MM.1S (cell line): ENCODE measurements at places on chromosomes 4 and X.

- DNase-seq = no peak
Observed at GRCh38 chr4:84498935-84499623, at the start of gene NKX6-1. TSS of gene NKX6-1 (minus strand) at chr4:84499292. CDS start at chr4:84498228, 1,064 bp downstream.

GRCh38 chr4:112767386-112767785 is 130.4 kb downstream of the LARP7 start:
- DNase-seq = no peak

- no peak for DNase-seq
Observed at GRCh38 chr4:140581078-140581477, 12.3 kb upstream of the UCP1 start.

DNA sequence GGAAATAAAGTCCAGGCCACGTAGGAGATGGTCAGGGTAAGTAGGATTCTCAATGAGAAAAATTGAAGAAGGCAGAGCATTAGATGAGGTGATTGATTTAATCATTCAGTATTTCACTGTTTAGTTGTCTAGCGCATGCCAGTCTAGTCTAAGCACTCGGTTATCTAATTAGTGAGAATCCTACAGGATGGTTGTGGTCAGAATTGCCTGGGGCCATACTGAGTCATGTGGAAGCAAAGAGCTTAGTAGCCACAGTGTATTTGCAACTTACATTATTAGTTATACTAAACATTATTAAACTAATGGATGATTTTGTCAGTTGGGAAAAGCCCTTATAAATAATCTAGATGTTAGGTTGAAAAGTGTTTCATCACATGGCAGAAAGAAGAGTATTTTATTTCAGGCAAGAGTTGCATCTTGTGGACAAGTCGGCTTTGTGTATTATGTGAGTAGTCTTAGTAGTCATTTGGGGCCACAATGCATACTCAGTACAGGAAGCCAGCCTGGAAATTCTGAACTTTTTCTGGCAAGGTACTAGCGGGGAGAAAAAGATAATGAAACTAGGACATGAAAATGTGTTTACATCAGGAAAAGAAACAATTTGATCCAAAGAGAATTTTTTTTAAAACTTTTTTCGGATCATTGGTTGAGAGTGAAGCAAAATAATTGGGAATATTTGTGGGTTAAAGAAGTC is 31.9 kb downstream of the CPEB2 start:
- DNase-seq = no peak

DNA sequence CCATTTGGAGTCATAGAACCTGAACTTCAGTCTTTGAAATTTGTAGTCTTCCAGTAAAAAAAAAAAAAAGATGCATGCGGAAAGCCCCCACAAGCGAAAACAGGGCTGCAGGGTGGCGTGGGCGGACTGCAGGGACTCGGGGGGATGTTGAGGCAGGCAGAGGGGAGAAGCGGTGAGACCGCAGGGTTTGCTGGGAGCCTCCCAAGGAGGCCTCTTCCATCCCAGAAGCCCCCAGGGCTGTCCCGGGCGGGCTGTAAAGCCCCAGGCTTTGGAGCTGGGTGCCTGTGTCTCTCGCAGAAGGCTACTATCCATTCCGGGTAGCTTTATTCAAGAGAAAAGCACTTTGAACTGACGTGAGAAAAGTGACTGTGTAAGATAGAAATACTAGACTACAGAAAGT is 46.7 kb upstream of the TADA2B start:
- no peak for DNase-seq

DNA sequence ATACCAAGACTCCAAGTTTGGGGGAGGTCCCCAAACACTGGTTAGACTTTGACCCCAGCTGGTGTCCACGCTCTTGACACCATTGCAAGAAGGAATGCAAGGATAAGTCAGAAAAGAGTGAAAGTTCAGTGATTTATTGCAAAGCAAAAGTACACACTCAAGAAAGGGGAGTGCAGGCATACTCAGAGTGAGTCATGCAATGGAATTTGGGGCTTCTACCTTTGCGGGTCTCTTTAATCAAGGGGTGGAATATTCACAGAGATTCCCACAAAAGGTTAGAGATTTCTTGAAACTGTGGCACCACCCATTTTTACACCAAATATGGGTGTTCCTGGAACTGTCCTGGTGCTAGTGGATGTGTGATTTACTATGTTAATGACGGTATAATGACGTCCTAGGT is 5.2 kb upstream of the SMIM10L2A start:
- DNase-seq = no peak

GRCh38 chrX:39609941-39610340 is 487.8 kb downstream of the BCOR start:
- DNase-seq = no peak

DNA sequence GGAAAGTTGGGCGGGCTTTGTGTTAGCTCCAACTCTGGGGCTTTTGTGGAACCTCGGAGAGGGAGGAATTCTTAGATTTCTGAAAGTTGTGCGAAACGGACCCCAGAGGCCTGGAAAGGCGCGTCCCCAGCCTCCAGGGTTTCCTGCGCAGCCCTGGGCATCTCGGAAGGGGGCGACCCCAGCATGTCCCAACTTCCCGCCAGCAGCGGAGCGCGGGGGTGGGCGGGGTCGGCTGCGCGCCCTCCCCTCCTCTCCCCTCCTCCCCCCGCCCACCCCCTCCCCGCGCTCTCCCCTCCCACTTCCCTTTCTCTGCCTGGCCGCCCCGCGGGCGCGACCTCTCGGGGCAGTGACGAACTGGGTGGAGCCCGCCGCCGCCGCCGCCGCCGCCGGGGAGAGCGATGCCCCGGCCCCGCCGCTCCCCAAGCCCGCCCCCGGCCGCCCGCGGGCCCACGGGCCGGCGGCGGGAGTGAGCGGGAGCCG is 16.8 kb downstream of the PTTG2 start:
- peak; percentile 63 for DNase-seq

DNA sequence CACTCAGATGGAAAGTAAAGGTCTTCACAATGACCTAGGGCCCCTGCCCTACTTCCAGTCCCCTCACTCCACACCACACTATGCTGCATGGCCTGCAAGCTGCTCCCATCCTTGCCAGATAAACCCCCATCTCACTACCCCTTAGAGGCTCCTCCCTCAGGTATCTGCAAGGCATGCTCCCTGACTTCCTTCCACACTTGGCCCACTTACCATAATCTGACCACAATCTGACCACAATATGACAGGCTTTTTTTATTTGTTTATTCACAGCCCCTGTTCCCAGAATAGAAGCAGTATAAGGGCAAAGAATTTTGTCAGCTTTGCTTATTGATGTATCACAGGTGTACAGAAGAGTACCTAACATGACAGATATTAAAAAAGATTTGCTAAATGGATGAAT is 124.7 kb downstream of the CAMK2D start:
- DNase-seq = peak; percentile 78

GRCh38 chrX:4936315-4936714 is 1222.9 kb upstream of the PRKX start:
- no peak for DNase-seq

DNA sequence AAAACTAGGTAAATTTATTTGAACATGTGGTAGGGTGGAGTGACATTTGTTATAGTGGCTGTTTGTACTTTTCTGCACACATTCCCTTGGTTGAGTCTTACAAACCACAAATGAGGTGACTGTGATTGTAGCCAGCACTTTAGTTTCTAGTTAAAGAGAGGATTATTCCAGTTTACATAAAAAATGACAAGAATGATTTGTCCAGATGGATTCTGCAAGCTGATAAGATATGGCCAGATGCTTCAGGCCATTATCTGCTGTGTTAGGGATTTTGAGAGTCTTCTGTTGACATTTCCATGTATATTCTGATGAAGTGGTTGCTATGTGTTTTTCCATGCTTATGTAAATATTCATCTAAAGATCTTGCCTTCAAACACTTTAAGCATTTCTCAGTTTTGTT is 31.0 kb upstream of the PDE5A start:
- no peak for DNase-seq

- DNase-seq = no peak
Observed at GRCh38 chr4:17723648-17724047, 57.8 kb downstream of the FAM184B start.

DNA sequence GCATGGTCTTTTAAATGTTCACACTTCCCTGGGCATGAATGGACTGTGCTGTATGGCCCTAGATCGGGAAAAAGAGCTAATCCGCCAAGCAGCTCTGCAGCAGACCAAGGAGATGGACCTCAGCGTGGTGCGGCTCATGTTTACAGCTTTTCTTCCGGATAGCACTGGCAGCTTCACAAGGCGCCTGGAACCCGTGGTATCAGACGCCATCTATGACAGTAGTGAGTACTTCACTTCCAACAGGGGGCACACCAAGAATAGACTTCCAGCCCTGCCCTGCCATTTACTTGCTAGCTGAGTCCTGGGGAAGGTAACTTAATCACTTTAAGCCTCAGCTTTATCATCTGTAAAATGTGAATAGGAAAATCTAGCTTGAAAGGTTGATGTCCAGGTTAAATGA is 77.7 kb downstream of the NFKB1 start:
- DNase-seq = no peak

GRCh38 chr4:72430988-72431387 is 138.0 kb downstream of the ADAMTS3 start:
- no peak for DNase-seq

DNA sequence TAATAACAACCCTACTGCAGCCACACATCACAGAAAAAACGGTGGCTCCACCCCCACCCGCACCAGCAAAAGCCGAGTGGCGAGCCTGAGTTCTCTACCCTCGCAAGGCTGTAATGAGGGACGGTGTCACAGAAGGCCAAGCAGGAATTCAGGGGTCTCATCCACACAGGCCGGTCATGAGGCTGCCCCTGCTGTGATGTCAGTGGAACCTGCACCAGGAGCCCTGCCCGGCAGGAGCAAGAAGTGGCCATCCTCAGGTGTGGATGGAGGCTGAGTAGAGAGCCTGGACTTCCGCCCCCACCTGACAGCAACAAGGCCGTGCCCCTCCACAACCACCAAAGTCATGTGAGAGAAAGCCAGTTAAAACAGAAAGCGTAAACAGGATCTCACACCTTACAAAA is 20.6 kb downstream of the LYAR start:
- no peak for DNase-seq
